Fibroblast of the aortic adventitia (primary cell): ENCODE measurements at places on chromosomes 13 and 19.

- DNase-seq, result no peak
Observed at GRCh38 chr13:34256236-34256635, 438.3 kb downstream of the RFC3 start.

GRCh38 chr19:43562698-43563241 lies 12.6 kb downstream of the XRCC1 start:
- peak; percentile 23 for DNase-seq

GRCh38 chr19:31761281-31761913 lies 412.2 kb upstream of the TSHZ3 start:
- no peak for DNase-seq

- no peak for DNase-seq
Observed at GRCh38 chr13:34578471-34578870, 363.6 kb upstream of the NBEA start.

- DNase-seq, result no peak
Observed at GRCh38 chr19:10766049-10766623, 48.3 kb downstream of the DNM2 start.

DNA sequence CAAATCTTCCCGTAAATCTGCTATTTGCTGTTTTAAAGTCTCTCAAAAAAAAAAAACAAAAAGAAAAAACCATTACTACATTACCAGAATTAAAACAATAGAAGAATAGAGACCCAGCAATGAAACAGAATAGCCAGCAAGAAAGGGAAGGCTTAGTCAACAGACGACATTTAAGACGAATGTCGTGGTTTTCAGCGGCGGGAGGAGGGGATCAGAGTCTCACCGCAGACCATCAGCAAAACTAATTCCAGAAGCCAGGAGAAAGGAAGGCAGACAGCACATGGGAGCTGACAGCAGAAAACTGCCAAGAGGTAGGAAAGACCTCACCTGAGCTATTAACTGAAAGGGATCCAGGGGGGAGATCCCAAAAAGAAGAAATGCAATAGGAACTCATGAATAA lies 128.9 kb downstream of the RNF17 start:
- no peak for DNase-seq

DNA sequence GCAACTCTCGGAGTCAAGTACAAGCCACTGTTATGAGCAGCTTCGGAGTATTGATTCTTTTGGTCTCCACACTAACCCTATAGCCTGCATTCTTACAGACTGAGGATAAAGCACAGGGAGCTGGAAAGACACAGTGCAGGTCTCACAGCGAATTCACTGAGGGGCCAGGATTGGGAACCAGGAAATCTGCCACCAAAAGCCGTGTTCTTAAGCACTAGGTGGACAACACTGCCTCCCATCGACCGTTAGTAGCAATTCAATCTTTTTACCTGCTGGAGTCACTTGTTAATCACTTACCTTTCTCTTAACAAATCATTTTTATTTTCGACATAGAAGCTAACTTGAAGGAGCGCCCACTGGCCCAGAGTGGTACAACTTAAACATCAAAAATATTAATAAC lies 6.3 kb downstream of the PMIS2 start:
- peak; percentile 65 for DNase-seq

GRCh38 chr13:50322006-50322405 lies 306.8 kb downstream of the KCNRG start:
- no peak for DNase-seq

GRCh38 chr19:51251468-51251820 lies 564 bp downstream of the SIGLECL1 start:
- no peak for DNase-seq

DNA sequence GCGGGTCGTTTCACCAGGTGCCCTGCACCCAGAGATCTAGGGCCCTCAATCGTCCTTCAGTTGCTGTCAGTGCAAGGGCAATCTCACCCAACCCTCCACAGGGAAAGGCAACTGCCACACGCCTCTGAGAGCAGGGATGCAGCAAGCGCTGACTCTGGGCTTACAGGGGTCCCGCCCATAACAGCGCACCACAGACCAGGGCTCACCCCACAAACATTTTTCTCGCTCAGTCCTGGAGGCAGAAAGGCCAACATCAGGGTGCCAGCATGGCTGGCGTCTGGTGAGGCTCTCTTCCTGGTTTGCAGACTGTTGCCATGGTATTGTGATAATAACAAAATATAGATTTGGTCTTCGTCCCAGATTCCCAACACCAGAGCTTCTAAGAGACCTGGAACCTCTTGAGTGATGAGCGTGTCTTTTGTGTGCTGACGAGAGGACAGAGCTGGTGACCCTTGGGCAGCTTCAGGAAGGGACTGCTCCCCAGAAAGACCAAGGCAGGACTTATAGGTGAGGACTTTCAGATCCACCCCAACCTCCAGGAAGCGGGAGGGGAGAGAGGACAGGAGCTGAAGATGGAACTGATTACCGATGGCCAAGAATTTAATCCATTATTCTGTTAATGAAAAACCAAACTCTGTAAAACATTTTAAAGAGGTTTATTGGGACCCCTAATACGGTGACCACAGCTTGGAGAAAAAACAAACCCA lies 51.3 kb downstream of the C13orf46 start:
- DNase-seq, result no peak

DNA sequence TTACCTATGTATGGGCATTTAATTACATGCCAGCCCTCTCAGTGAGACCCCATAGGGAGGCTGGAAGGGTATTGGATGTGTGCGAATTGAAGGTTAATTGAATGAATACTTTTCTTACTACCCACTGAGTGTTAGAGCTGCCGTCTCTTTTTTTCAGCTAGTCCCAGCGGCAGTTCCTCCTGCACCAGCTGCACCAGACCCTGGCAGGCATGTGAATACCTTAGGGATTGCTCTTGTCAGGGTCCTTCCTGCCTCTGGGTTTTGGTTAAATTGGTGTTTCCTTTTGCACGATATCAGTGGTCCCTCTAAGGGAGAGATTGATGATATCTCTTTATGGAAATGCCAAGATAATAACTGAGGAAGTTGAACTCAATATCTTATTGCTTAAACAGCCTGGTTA lies 9.8 kb upstream of the CXCL17 start:
- DNase-seq, result no peak

GRCh38 chr19:23587546-23587945 lies 99.5 kb downstream of the ZNF675 start:
- no peak for DNase-seq

GRCh38 chr13:32125221-32125689 lies 93.7 kb downstream of the FRY start:
- DNase-seq, result peak; percentile 90

- DNase-seq, result no peak
Observed at GRCh38 chr19:41288673-41289530, 21.1 kb upstream of the CCDC97 start.

DNA sequence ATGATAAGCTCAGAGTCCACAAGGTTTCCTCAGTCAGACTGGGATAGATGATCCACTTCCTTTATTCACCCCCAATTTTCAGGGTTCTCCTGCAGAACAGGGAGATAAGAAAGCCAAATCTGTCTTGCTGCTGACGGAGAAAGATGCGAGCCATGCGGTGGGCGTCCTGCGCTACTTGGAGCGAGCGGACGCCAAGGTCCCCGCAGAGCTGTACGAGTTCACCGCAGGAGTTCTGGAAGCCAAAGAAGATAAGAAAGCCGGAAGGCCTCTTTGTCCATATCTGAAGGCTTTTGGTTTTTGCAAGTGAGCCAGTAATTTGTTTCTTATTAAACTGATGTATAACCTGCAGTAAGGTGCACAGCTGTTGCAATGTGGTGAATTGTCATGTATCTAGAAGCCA lies 66.7 kb downstream of the SLC7A9 start:
- DNase-seq, result no peak

GRCh38 chr19:47428177-47428894 lies 9.0 kb upstream of the MEIS3 start:
- peak; percentile 97 for DNase-seq

DNA sequence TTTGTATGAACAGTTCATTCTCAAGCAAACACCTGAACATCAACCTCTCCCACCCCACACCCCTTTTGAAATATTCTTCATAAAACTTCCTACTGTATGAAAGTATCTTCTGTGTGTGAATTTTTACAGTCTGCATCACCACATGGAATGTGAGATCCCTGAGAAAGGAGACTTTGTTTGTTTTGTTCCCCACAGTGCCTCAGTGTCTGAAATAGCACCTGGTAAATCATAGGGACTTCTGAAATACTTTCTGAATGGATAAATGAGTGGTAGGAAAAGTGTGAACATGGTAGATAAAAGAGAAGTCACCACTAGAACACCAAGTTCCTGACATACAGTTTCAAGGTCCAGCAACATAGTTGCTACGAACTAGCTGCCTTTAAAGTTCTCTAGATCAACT lies 1071.2 kb downstream of the EFNB2 start:
- DNase-seq, result no peak

DNA sequence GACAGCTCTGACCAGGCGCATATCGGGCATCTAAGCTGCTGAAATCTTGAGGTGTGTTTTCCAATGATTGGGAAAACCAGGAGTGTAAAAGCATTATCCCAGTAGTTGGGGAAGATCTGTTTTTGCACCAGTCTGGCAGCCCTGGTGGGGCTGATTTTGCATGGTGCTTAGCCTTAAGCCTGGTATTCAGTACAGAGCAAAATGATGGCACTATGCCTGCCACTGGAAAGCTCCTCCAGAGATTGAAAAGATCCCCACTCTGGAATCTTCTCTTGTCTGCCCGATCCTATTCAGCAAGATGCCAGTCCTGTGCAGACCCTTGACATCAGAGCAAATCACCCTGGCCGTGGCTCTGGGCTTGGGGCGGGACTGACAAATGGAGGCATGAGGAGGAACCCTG lies 44.7 kb upstream of the SIAH3 start:
- DNase-seq, result no peak

GRCh38 chr13:82165396-82166174 lies 1716.7 kb downstream of the SLITRK1 start:
- DNase-seq, result no peak

DNA sequence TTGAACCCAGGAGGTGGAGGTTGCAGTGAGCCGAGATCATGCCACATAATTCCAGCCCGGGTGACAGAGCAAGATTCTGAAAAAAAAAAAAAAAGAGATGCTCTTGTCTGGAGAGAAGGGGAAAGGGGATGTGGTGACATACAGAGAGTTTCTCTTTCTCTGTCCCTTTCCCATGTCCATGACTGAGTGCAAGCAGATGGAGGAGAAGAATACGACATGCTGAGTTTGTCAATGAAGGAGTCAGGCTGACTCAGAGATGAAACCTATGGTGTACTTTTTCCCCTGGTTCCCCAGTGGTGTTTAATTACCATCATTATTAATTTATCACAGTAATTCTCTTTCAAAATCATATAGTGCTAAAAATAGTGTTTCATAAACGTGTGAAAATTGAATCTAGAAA lies 448.8 kb downstream of the FOXO1 start:
- DNase-seq, result no peak

DNA sequence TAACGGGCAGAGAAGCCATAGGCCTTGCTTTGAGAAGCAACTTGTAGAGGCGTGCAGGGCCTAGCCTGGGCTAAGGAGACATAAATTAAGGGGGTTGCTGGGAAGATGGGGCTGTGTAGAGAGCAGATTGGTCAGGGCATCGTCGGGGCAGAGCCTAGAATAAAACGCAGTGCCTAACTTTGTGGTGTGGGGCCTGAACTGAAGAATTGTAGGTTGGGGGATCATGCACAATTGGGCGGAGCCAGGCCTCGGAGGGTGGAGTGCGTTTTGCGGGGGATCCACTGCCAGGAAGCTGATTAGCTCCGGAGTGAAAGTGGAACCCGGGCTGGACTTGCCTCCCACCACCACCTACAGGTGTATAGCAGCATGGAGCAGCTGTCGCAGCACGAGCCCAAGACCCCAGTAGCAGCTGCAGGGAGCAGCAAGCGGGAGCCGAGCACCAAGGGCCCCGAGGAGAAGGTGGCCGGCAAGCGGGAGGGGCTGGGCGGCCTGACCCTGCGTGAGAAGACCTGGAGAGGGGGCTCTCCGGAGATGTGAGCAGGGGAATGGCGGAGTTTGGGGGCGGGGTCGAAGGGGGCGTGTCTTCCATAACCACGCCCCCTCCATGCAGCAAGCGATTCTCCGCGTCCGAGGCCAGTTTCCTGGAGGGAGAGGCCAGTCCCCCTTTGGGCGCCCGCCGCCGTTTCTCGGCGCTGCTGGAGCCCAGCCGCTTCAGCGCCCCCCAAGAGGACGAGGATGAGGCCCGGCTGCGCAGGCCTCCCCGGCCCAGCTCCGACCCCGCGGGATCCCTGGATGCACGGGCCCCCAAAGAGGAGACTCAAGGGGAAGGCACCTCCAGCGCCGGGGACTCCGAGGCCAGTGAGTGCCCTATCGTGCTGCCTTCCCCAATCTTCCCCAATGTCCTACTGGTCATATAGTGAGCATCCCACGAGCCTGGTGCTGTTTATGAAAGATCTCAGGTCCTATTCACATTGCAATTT lies 13.8 kb downstream of the DNASE2 start:
- peak; percentile 37 for DNase-seq

DNA sequence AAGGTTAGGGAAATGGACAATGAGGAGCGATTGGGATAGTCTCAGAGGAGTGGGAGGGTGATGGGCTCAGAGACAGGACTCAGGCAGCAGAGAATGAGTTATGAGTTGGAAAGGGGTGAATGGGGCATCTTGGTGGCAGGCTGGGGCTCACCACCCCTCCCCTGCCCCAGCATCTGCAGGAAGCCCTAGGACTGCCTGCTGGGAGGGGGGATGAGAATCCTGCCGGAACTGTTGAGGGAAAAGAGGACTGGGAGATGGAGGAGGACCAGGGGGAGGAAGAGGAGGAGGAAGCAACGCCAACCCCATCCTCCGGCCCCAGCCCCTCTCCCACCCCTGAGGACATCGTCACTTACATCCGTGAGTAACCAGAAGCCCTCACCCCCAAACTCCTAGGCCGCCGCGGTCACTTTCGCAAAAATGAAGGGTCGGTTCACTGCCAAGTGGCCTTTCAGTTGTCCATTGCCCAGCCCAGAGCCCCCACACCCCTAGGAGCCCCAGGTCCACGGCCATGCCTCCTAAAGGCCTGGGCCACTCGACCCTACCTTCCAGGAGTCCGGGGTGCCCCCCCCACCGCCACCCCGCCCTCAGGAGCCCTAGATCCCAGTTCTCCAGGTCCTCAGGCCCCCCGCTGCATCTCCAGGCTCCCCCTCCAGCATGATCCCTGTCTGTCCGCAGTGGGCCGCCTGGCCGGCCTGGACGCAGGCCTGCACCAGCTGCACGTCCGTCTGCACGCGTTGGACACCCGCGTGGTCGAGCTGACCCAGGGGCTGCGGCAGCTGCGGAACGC lies 764 bp downstream of the CLEC11A start:
- no peak for DNase-seq

DNA sequence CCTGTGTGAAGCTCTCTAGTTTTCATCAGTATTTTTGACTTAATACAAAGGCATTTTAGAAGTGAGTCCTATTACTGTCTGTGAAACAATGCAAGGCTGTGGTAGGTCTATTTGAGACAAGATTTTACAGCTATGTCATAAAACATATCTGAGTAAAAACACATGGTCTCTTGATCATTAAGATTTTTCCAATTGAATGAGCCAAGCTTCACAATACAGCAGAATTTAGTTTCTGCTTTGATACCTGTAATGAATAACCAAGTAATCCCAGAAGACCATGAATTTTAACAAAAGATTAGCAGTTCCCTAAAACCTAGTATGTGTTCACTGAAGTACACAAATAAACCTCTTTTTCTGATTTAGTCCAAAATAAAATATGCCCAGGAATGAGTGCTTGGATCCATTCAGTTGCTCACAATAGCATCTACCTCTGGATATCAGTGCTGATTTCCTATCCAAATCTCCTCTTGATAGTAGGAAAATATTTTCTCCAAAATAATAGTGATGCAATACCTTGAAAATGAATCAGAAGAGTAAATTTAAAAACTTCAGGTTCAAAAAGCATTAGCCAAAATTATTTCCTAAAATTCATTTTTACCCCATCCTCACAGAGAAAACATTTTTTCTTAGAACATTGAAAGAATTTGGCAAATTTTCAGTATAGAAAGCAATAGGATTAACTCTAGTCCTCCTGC lies 533.5 kb upstream of the SGCG start:
- no peak for DNase-seq

- peak; percentile 30 for DNase-seq
Observed at GRCh38 chr13:102913914-102914313, 68.1 kb downstream of the ERCC5 start.
